ENCODE measurements at places on chromosomes 2 and 18. TPM values are rescaled to one million over a fixed set of nuclear protein-coding genes. Genes with fewer than 3 reads are reported as not detected.

GRCh38 chr18:26579941-26580618 is 31.7 kb upstream of the KCTD1 start:
- DNase-seq, result no peak

- DNase-seq, result no peak
Observed at GRCh38 chr2:8652774-8653426, 29.0 kb upstream of the ID2 start.

DNA sequence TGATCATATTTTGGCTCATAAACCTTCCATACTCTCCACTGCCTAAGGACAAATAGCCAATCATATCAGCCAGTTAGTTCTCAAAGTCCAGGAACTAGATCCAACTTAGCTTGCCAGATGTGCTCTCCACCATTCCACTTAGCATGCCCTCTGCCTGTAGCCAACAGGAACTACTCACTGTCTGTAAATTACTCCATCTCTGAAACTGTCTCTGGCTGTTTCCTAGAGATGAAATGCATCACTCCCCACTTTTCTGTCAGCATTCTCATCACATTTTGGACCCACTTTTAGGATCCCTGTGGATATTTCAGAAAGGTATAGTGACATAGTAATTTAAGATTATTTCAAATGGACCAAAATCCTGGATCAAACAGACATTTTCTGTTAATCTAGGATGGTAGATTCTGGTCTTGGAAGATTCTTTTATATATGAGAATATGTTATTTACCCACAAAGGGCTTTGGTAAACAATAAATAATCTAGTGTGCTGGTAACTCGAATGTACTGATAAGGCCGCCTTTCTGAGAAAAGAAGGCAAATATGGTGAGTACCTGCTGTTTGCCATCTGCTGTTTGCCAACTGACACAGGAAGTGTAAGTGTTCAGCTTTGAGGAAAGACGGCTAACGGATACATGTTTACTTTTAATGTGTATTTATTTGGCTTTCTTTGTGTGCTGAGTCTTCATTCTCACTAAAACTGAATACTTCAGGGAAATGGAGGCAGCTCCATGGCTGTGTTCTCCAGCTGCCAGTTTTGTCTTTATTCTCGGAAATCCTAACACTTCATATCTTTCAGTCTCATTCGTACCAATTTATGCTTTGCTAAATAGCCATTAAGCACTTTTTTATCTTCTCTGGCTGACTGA is 79.5 kb downstream of the EVA1A start:
- DNase-seq, result no peak

DNA sequence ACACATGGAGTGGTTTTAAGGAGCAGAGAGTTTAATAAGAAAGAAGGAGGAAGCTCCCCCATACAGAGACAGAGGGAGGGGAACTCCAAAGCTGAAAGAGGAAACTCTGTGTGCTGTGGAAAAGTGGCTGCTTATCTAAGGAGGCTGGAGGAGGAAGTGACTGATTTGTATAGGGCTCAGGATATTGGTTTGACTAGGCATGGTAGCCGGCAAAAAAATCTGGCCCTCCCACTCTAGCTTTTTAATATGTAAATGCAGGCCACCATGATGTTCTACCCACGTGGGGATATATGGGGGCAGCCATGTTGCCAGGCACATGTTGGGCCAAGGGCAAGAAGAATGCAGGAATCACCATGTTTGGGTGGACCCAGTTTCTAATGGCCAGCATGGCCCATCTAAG is 64.3 kb downstream of the HNMT start:
- no peak for DNase-seq

DNA sequence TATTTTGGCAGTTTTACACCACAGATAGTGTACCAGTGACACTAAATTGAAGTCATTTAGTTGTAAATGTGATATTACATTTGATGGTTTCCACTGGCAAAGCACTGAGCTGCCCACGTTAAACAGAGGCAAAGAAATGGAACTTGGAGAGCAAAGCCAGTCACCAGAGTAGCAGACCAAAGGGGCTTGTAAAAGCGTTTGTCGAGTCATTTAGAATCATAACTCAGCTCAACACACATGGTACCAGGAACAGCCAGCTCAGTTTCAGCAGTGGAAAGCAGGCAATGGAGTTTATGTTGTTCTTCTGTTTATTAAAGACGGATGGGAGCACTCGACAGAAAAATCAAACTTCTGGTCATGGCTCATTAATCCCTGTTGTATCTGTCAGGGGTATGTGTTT is 91.2 kb downstream of the POU3F3 start:
- DNase-seq, result no peak

The FKBP1B gene
- total RNA-seq, result not detected

The SPTBN1 gene
- 107 TPM for total RNA-seq

Measured in activated naive CD4-positive, alpha-beta T cell treated with anti-CD3 and anti-CD28 coated beads for 36 hours (primary cell).